ENCODE measurements at places on chromosomes 12 and 14.
A peak's percentile ranks its signal among the peaks of the same experiment; 100 is the strongest.

DNA sequence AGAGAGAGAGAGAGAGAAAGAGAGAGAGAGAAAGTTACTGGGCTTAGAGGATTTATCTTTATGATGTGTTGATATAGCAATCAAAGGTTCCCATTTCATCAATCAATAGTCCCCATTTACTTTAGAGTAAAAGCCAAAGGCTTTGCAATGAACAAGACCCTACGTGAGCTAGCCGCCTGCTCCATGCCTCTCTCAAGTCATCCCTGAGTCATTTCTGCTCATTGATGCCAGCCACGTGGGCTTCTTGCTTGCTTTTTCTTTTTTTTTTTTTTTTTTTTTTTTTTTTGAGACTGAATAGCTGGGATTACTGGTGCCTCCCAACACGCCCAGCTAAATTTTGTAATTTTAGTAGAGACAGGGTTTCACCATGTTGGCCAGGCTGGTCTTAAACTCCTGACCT lies 70.9 kb downstream of the GPR135 start:
- no peak for DNase-seq

GRCh38 chr12:14403711-14404196 lies 38.3 kb downstream of the ATF7IP start:
- no peak for DNase-seq

- DNase-seq = no peak
Observed at GRCh38 chr12:2185751-2186341, 133.1 kb downstream of the CACNA1C start.

DNA sequence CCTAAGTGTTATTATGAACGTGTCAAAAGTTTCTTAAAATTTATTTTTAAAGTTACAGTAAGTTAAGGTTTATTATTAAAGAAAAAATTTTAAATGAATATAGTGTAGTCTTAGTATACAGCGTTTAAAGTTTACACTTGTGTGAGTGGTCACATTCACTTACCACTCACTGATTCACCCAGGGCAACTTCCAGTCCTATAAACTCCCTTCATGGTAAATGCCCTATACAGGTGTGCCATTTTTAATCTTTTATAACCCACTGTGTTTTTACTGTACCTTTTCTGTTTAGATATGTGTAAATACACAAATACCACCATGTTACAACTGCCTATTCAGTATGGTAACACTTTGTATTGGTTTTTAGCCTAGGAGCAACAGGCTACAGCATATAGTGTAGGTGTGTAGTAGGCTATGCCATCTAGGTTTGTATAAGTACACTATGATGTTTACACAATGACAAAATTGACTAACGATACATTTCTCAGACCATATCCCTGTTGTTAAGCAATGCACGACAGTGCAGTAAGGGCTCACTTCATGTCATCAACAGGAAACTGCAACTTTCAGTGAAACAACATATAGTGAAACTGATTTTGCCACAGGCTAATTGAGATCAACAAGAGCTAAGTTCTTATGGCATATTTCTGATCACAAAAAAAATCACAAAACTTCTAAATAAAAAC lies 112.0 kb upstream of the TMCC3 start:
- no peak for DNase-seq

DNA sequence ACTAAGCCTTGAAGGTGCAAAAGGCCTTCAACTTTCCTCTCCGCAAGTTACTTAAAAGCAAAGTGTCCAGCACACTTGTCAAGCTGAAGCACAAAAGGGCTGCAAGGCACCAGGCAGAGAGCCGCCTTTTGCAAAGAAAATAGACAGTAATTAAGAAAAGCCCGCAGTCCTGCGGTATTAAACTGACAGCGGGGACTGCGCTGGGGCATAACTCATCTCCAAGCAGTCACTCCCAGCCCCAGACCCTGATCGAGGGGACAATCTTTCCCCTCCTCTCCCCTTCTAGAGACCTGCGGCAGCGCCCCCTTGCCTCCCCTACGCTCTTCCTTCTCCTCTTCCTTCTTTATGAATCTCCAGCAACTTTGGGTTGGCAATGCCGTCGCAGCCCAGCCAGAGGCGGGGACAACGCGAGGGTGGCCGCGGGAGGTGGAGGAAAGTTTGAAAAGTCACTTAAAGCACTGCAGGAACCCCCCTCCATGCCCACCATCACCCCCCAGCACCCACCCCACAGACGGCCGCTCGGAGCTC lies 200.9 kb upstream of the CAND1 start:
- no peak for DNase-seq

DNA sequence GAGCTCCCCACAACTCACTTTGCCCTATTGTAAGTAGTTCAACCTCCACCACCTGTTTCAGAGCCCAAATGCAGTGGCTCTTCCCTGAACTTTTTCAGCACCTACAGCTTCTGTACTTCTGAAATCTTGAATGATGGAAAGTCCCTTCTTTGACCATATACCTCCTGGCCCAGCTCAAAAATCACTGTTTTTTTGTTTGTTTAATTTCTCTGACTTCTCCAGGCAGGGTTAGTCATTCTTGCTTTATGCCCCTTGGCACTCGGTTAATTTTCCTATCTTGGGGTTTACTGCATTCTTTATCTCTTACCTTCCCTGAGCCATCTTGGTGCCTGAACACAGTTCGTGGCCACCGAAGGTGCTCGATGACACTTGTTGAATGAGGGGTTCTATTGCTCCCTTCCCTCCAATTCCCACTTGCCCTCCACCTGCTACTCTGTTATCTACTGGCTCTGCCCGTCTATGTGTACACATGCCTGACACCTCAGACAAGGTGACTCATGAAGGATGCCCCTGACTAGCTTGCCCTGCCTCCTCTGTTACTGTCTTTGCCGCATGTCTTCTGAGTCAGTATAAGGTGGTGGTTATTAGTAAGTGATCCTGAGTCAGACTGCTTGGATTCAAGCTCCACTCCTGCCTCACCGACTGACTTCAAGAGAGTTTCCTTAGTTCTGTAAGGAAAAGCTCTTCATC lies 4.4 kb downstream of the AMHR2 start:
- no peak for DNase-seq

DNA sequence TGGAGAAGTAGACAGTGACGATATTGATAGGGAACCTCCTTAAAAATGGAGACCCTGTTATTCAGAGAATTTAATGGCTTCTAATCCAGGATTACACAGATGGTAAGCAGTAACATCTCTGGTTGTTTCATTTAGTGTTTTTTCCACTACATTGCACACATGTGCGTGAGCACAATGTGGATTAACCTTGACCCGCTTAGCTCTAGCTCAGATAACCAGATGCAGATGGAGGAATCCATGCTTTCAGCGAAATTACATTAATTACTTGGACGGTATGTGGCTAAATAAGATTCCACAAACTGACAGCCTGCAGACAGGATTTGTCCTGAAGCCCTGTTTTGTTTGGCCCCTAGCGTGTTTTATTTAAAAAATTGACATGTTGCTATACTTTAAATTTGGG lies 378.4 kb downstream of the CCDC91 start:
- DNase-seq = no peak

GRCh38 chr12:27456618-27457017 lies 10.1 kb downstream of the SMCO2 start:
- no peak for DNase-seq

DNA sequence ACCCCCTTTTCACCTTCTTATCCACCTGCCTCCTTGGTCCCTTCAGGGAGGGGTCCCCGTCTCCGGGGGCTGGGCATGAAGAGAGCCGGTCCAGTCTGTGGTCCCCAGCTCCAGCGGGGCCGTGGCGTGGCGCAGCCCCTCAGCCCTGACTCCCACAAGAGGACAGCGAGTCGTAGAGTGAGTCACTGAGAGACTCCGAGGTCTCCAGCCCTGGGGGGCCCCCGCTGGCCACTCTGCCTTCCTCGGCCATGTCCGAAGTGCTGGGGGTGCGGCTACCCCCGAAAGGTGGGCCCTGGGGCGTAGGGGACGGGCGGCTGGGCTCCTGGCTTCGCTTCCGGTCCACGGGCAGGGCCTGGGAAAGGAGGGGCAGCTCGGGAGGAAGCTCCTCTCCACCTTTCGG lies 36.5 kb downstream of the NCKAP5L start:
- no peak for DNase-seq

DNA sequence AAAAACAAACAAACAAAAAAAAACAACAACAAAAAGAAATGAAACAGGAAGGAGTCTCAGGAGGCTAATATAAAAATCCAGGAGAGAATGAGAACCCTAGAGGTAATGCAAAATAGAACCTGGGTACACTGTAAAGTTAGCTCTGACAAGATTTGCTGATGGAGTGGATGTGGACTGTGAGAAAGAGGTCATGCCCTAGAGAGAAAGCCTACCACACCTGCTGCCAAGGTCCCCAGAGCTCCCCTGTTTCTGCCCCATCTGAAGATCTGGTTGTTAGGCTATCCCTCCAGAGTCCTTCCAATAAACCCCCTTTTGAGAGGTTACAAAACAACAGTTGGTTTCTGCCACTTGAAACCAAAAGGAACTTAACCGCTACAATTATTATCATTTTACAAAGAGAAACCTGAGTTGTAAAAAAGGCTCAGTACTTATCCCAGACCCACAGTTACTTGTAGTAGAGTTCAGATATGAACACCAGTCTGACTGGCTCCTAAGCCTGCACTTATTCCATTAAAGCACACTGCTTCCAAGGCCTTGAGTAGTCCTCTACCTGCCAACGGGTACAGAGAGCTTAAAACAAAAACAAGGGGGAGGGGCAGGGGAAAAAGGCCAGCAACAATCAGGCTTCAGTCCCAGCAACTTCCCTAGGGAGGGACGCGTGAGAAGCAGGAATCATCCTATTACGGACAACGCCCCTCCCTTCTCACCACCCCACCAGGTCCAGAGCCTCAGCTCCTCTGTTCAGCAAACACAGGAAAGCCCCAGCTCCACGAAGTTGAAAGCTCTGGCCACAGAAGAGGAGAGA lies 27.7 kb downstream of the PPP1R13B start:
- no peak for DNase-seq

GRCh38 chr14:74049876-74050495 lies 30.8 kb downstream of the BBOF1 start:
- DNase-seq = no peak

DNA sequence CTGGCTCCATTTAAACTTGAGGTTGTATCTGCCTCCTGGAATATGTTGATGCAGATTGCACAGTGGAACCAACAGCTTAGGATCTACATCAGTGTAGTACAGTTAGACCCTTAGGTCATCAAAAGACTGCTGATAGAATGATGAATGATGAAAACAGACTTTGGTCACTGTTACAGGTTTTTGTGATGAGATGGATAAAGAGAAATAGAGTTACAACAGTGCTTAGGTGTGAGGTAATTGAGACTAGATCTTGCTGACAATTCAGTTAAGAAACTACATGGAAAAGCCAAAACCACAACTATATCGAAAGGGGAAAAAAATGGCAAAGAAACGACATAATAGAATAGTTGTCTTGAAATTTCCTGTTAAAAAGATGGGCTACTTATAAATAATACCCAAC lies 145.7 kb upstream of the LMNTD1 start:
- DNase-seq = no peak

DNA sequence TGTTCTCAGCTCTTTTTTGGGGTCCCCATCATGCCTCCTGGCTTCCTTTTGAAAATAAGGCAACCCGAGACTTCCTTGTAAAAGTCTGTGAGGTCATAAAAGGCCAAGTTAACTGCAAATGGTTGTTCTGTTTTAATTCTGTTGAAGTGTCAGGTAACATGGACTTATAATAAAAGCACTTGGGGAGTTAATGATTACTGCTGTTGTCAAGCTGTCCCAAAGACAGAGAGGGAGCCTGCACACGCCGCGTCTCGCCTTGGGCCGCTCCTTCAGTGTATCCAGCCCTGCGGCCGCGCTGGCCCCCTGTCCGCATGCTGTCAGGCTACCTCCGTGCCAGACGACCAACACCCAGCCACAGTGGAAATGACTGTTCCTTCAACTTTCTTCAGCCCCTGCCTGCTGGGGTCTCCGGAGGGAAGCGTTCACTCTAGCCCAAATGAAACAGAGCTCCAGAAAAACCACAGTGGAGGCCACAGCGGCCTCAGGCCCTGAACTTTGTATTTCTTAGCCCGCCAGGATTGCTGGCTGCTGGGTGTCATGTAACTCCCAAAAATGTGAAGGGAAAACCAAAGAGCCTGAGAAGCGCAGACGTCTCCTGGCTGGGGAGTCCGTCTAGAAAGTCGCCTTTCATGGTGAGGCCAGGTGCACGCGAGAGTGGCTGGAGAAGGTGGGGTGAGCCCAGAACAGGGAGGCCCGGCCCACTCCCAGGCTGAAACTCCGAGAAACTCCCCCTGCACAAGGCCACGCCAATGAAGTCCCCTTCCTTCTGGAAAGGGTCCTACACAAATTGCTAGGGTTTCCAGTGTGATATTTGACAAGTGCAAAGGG lies 189.1 kb downstream of the ZFP36L1 start:
- DNase-seq = no peak

- DNase-seq = no peak
Observed at GRCh38 chr12:125755512-125755911, 690.3 kb downstream of the AACS start.

GRCh38 chr14:94461526-94462218 lies 9.1 kb upstream of the SERPINA11 start:
- DNase-seq = no peak

- no peak for DNase-seq
Observed at GRCh38 chr12:107385509-107385908, 292.2 kb upstream of the CRY1 start.

DNA sequence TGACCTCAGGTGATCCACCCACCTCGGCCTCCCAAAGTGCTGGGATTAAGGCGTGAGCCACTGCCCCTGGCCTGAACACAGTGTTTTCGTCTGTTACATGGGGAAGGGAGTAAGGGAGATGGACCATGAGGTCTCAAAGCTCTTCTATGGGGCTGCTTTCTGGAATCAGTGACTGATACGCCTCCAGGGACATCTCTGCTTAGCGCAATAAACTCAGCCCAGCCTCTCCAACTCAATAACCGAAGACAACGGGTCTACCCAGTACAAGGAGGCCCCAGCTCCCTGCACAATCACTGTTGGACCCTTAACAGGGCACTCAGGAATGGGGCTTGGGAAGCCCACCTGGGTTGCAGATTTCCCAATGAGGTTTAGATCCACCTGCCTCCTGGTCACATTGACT lies 42.6 kb upstream of the CHGA start:
- no peak for DNase-seq

DNA sequence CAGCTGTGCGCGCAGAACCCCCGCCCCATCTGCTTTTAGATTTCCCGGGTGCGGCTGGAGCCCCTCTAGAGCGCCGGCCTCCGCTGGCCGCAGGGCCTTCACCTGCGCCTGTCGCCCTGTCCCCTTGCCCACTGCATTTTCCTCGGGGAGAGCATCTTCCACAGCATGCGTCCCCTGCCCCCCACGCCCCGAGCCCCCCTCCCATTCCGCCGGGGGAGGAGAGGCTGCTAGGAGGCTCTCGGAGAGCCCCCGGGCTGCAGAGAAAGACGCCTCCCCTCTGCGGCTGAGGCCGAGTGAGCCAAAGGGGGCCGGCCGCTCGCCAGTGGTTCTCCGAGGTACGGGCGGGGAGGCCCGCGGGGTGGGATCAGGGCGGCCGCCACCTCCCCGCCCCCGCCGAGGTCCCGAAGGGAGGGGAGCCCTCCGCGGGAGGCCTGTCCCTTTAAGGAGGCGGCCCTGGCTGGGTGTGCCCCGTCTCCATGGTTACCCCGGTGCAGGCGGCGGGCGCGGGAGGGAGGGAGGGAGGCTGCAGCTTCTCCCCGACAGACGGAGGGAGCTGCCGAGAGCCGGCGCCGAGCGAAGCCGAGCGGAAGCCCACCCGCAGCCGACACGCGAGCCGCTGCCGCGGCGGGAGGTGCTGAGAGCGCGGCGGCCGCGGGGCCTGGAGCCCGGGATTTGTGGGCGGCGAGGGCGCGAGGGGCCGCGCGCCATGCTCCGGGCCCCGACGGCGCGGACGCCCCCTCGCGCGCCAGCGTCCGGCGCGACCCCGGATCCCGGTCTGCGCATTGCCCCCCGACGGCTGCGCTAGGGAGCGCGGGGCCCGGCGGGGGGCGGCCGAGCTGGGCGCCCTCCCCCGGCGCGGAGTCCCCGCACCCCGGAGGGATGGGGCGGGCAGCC lies at the start of gene KCNH3:
Gene KCNH3, plus strand, starts transcription at position 521 of the 894 bp plus-strand sequence. CDS start 387 bp downstream, outside the sequence.
- peak; percentile 81 for DNase-seq
